ENCODE measurements at places on chromosomes 12 and 14. TPM values are rescaled to one million over a fixed set of nuclear protein-coding genes. Genes with fewer than 3 reads are reported as not detected.

GRCh38 chr14:32476532-32476931, 147.4 kb downstream of the AKAP6 start:
- DNase-seq, result no peak

DNA sequence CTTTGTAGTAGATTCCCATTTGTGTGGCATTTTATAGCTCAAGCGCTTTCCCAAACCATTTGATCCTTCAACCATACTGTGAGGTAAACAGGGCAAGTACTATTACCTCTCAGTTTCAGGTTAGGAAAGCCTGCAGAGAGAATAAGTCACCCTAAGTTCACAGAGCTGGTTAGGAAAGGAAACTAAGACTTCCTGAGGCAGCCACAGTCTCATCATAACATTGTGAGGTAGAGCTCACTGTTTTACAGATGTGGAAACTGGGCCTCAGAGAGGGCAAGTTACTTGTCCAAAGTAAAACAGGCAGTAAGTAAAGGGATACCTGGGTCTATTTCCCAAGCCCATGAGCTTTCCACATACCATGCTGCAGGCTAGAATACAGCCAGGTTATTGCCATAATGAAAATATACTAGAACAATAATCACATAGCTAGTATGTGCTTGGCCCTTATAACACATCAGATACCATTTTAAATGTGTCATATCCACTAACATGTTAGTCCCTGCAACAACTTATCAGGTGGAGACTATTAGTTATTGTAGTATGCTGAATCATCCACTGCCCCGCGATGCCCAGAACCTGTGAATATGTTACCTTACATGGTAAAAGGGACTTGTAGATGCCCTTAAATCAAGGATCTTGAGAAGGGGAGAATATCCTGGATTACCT, 150.9 kb upstream of the GRIP1 start:
- no peak for DNase-seq

- DNase-seq, result peak; percentile 77
Measured at GRCh38 chr12:1013618-1014489, 22.8 kb downstream of the ERC1 start.

DNA sequence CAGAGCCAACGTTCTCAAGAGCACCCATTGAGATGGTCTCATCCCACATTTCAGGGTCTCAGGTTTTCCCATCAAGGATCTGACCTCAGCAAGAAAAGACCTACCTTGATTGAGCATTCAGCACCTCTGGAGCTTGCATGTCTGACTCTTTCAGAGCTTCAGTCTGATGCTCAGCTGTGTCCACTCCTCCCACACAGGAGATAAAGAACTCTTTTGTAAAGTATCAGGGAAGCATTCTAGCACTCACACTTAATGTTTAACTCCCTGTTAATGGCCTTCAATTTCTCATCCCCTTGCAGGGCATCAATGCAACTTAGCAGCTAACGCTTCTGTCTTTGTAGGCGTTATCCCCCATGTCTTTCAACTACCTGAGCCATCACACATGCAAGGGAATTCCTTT, 124.1 kb downstream of the GALC start:
- no peak for DNase-seq

DNA sequence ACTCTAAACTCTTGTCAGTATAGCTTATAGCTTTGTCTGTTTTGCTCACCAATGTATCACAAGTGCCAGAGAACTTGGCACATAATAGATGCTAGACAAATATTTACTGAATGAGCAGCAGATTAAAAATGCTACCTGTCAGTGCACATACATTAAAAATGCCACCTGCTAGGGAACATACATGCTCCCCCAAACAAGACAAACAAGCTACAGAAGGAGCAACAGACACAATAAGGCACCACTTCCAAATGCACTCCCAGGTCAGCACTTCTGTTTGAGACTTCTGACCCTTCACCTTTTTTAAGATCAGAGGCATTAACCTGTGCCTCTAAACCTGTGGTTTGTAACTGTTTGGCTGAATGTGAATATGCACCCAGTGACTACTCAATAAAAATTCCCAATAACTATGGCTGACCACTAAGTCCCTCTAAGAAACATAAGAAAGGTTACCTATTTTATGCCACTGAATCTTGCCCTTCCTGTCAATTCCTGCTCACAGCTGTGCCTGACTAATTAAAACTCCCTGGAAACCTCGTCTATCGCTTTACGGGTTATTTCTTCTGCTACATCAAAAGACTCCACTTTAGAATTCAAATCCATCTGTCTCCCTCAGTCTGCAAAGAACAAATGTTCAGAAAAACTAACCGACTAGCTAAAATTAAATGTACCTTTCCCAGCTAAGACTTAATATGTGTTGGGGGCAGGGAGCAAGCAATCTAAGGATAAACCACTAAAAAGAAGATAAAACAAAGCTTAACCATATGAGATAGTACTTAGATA, 41.0 kb downstream of the HECTD4 start:
- DNase-seq, result no peak

- peak; percentile 78 for DNase-seq
Measured at GRCh38 chr14:51638071-51638944, 13.4 kb upstream of the FRMD6 start.

- no peak for DNase-seq
Measured at GRCh38 chr12:131155131-131155530, 201.4 kb downstream of the ADGRD1 start.

- peak; percentile 22 for DNase-seq
Measured at GRCh38 chr12:176321-177181, 37.4 kb downstream of the SLC6A12 start.

GRCh38 chr12:118238888-118239287, 103.0 kb downstream of the PEBP1 start:
- no peak for DNase-seq

DNA sequence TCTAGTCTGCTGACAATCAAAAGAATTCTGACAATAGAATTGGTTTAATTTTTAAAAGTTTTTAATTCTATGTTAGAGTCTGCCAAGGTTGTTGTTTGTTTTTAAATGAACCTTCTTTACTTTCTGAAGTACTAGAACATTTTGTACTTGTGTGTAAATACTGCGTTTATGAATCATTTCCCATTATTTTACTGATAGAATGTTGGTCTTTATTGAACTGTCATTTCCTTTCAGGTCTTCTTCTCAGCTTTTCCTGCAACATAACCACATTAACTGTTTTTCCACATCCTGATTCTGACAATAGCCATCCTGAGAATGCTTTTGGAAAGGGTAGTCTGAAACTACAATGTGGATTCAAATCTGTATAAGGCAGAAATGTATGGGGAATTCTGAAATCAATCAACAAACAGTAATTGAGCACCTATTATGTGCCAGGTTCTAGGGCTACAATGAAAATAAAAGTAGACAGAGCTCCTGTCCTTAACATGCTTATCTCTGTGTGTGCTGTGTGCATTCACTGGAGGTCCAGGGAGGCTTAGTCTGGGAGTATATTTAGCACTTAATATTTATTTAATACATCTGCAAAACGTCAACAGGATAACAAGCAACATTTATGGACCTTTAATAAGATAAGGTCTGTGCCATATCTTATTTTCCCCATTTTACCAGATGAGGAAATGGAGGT, 73.1 kb upstream of the SLC38A2 start:
- DNase-seq, result no peak

RD3L gene
- not detected for total RNA-seq

GLTP gene
- total RNA-seq, result 35.7 TPM

BDKRB2 gene
- 15.9 TPM for total RNA-seq
